HS-27A (cell line): ENCODE measurements at places on chromosomes 11 and 22.
A peak's percentile ranks its signal among the peaks of the same experiment; 100 is the strongest.

DNA sequence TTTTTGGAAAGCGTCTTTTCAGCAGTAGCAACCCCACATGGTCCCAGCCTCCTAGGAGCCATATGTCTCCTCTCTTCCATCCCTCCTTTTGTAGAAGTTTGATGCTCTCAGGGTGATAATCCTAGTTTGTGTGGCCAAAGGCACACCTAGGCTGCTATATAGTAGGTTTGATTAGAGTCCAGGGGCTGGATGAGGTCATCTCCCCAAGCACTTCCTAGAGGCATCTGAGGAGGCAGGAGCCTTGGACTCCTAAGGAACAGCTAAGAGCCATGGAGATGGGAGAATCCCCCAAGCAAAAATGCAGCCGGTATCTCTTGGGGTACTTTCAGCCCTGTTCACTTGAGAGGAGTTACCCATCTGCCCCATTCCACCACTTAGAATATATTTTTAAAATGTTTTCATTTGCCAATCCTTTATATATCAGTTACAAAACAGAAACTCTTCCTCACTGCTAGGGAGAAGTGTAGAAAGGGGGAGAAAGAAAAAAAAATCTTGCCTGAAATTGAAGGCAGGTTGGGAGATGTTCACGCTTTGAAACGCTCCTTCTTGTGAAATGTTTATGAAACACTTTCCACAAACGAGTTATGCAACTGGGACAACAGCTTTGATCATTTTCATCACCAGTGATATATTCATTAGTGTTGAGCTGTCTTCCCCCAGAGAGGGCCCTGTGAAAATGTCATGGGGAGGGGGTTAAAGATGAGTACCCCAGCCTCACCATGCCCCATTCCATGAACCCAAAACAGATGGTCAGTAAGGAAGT, 31.9 kb upstream of the TLCD5 start:
- DNase-seq, result no peak

DNA sequence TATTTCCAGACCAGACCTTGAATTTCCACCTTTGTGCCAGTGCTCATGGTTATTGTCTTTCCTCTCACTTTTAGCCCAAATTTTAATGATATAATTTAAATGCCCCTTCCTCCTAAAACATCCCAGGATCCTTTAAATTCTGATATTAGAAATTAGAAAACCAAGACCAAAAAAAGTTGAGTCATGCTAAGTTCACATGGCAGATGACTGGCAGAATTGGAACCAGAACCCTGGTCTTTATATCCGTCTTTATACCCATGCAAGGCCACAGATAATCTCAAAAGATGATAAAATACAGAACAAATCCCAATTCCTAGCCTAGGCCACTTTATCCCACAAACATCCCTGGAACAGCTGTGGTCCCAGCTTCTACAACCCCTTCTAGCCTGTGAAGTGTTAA, 26.5 kb downstream of the ADORA2A start:
- DNase-seq, result no peak

DNA sequence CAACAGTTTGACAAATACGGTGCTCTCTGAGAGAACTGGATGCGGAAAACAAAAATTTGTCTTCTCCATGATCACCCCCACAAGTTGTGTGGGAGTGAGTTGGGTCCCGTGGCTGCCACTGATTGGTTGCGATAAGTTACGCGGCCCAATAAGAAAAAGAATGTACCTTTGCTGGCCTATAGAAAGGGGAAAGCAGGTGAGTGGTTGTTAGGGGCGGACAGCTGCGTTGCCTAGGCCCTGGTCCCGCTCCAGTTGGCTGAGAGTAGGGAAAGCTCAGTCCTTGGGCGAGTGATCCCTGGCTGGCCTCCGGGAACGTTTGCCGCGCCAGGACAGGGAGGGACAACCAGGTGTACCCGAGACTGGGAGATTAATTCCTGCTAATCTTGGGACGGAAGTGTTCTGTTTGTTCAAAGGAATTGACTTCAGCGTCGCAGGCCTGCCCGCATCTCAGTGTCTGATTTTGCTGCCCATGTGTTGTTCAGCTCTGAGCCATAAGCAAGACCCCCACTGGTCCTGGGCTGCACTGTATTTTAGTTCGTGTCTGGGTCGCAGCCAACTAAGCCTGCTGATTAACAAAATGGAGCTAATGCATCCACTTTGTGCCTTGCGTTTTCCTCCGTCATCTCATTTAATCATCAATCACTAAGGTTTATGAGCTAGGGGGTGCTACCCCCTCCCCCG, 773 bp upstream of the SYVN1 start:
- peak; percentile 90 for DNase-seq

GRCh38 chr22:45696227-45696626, 24.6 kb downstream of the ATXN10 start:
- DNase-seq, result no peak

DNA sequence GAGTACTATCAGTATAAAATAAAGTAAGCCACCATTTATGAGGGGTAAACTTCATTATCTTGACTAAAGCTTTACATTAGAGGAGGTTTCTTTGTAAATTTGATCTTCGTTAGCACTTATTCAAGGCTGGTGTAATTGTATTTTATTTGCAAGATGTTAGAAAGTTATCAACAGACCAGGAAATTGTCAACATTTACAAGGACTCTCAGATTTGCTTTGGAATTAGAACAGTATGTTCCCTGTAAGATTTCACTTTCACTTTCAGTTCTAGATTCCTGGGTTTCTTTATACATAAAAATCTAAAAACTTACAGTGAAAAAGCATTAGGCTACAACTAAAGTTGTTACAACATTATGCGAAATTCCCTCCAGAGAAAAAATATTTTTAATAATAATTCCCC, 4.6 kb upstream of the BIRC3 start:
- no peak for DNase-seq

DNA sequence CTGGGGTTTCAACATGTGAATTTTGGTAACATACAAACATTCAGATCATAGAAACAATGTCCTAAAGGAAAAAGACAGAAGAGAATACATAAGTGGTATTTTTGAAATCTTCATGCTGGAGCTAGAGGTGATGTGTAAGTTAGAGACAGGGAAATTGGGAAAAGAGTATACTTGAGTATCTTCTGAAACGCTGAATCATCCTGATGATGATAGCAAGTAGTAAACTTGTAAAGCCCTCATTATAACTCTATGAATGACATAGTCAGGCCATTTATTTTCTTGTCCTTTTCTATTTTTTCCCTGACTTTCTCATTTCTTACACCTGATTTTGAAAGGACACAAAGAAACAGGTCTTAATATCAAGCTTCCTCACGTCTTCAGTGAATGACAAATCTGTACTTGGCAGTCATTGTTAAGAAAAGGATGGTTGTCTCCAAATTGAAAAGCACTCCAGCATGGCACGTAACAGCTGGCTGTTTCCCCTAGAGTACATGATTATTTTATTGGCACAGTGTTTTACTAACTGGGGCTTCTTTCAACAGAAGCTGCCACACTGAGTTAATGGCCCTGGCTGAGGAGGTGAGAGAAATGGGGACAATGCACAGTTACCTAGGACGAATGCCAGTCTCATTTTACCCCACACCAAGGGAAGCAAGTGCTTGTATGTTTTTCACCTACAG, 140.7 kb upstream of the CTSC start:
- no peak for DNase-seq

DNA sequence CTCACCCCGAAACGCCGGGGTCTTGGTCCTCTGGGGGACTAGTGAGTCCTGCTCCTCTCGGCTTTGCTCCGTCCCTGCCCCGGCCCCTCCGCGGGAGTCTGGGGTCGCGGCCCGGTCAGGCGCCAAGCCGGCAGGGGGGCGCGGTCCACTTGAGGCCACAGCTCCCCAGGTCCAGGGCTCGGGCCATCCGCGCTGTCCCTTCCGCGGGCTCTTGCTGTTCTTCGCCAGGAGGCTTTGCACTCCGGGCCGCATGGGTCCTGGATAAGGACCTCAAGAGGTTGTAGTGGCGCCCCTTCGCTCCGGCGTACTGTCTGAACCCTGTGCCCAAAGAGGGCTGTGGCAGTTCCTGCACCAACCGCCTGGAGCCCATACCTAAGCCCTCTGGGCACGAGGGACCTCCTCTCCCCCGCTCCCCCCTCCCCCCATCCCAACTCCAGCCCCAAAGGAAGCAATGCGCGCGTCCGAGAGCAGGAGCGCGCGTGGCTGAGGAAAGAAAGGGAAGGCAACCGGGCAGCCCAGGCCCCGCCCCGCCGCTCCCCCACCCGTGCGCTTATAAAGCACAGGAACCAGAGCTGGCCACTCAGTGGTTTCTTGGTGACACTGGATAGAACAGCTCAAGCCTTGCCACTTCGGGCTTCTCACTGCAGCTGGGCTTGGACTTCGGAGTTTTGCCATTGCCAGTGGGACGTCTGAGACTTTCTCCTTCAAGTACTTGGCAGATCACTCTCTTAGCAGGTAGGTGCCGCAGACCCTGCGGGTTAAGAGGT, at the start of gene ADM:
TSS of gene ADM (plus strand) at position 579 of the 767 bp plus-strand sequence. CDS start 628 bp downstream, outside the sequence.
- DNase-seq, result peak; percentile 96

DNA sequence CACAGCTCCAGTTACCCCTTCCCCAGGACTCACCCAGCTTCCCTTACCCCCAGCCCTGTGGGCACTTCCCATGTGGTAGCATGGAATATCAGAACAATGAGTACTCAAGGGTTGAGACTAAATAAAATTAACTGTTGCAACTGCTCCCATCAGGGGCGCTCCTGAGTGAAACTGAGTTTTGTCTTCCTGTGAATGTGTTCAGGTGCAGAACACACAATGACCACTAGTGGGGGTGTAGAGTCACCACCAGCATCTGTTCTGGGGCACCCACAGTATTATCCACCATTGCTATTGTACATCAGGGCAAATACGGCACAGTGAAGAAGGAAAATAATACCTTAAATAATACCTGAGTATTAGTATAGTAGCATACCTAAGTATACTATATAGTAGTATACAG, 689.7 kb downstream of the TBC1D22A start:
- DNase-seq, result no peak

DNA sequence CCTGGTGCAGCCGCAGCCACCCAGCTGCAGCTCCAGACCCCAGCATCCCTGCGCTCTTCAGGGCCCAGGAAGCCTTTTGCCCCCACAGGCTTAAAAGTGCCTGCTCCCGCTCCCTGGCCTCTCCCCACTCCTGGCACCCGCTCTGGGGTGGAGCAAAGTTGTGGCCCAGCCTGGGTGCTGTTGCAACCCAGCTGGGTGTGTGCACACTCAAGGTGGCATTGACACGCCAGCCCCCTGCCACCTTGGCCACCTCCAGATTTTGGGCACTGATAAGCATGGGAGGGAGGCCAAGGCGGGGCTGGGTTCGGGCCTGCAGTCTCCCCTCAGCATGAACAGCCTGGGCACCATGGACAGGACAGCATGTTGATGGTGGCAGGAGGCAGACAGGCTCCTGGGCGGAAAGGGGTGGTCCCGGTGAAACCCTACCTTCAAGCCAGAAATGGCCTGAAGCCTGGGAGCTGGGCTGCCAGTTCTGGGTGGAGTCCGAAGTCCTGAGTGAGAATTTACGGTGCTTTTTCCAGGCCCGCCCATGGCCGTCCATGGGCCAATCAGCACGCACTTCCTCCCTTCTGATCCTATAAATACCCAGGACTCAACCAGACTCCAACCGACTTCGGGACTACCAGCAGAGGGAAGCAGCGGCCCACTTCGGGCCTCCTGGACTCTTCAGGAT, 23.6 kb upstream of the RNASEH2C start:
- no peak for DNase-seq

GRCh38 chr11:58502004-58502403, 5.9 kb downstream of the OR5B21 start:
- DNase-seq, result no peak

DNA sequence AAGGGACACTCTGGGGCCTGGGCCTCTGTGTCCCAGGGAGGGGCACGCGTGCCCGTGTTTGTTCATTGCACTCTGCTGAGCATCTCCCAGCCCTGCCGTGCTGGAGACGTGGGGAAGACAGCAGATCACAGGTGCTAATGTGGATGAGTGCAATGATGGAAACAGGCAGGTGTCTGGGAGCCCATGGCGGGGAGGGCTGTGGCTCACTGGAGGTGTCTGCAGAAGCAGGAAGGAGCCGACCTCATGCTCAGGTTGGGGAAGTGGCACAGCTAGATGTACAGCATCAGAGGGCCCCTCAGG, 7.9 kb downstream of the TMEM258 start:
- DNase-seq, result no peak

DNA sequence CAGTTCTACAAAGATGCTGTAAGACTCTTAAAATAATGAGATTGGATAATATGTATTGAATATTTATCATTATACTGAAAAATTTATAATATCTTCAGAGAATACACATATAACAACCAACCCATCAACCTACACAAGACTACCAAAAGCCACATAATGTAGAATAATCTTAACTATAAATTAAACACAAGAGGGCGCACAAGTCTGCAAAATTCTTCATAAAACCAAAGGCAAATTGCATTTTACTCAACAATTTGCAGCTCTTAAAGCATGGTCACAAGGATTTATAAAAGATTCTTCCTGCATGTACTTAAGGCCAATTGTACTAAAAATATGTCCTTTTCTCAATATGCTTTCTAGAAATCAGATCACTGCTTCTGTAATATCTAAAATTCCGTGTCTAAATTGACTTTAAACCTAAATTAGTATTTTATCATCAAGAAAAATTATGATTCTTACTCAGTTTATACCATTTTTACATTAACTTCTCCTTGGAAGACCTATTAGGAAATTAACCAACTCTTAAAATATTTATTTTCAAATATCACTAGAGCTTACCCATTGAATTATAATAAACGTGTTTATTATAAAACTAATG, 79.0 kb downstream of the TTC28 start:
- no peak for DNase-seq

DNA sequence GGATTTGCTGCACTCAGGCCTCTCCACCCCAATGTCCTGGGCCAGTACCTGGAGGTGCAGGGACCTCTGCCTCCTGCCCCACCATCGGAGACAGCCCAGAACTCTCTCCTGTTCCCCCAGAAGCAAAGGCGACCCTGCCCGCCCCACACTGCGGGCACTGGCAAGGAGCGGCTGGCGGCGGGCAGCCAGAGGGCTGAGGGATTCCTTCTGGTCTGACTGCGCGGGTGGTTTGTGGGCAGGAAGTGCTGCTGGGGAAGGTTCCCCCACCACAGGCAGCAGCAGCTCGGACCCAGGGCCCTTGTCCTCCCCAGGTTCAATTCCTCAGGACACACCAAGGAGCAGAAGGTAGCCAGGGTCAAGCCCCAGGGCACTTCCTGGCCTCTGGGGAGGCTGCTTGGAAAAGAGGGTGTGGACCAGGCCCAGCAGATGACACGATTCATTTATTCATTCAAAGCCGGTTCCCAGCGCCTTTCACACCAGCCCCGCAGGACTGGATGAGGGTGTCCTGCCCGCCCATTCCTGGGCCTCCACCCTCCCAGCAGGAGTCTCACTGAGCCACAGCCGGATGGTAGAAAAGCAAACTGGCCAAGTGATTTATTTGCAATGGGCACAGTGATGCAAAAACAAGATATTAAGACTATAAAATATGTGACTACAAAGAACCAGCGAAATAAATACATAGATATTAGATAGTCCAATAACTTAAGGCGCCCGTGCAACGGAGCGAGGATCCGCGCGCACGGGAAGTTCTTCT, 1.2 kb downstream of the PHLDA2 start:
- DNase-seq, result no peak
